ENCODE measurements at places on chromosomes 6 and 20.
A peak's percentile ranks its signal among the peaks of the same experiment; 100 is the strongest.

GRCh38 chr20:50450881-50451752 lies 59.1 kb upstream of the PTPN1 start:
- DNase-seq = no peak

DNA sequence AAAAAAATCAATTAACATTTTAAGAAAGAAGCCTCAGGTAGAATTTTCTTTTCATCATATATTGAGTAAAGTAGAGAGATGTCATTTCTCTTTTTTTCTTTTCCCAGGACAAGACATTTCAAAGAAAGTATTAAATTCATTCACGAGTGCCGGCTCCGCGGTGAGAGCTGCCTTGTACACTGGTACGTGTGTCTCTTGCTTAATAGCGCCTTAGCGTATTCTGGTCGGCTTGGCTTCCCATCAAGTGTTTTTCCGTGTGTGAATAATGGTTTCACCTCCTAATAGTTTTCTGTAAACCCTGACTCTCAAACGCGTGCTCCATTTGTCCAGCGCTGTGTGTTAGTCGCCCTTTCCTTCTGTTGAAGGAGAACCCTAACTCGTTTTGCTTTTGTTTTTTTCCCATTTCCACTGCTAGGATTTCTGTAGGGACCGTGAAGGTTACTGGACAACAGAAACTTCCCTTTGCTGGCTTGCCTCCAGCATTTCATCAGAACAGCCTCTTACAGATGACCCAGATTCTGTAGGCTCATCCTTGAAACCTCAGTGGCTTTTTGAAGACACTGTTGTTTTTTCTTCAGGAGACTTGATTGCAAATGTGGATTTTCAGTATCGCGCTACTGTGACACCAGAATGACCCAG lies 45.7 kb upstream of the IRF4 start:
- no peak for DNase-seq

DNA sequence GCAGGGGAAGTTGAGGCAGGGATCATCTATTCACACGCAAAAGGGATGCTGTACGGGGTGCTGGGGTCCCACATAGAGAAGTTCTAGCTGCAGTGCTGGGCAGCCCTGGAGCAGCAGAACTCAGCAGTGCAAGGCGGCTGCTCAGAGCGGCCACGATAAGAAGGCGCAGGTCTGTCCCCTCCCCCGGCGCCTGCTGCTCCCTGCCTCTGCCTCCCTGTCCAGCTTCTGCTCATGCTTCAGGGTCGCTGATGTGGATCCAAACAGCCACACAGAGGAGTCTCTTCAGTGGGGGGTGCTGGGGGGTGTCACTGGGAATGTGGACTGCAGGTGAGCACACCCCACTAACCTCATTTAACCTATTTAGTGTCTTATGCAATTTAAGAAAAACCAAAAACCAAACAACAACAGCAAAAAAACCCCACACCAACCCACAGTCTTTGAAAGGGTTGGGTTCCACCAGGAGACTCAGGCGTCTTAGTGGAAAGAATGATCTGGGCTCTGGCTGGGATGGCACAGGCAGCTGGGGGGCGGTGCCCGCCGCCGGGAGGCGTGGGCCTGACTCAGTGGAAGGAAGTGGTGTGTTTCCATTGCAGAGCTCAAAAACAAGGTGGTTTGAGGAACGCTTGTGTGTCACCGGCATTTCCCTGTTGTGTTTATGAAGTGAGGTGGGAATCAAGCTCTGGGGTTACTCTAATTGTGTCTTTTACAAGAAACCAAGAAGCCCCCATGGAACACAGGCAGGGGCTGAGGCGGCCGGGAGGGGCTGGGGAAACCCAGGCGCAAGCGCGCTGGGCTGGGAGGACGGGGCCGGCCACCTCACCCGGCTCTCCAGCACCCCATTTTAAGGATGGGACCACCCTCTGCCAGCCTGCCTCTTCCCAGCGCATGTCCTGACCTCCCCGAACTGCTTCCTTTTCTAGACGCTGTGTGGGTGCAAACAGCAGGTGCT lies 55.1 kb downstream of the IRF4 start:
- DNase-seq = no peak

- DNase-seq = no peak
Measured at GRCh38 chr6:82176616-82177015, 70.9 kb downstream of the IBTK start.

DNA sequence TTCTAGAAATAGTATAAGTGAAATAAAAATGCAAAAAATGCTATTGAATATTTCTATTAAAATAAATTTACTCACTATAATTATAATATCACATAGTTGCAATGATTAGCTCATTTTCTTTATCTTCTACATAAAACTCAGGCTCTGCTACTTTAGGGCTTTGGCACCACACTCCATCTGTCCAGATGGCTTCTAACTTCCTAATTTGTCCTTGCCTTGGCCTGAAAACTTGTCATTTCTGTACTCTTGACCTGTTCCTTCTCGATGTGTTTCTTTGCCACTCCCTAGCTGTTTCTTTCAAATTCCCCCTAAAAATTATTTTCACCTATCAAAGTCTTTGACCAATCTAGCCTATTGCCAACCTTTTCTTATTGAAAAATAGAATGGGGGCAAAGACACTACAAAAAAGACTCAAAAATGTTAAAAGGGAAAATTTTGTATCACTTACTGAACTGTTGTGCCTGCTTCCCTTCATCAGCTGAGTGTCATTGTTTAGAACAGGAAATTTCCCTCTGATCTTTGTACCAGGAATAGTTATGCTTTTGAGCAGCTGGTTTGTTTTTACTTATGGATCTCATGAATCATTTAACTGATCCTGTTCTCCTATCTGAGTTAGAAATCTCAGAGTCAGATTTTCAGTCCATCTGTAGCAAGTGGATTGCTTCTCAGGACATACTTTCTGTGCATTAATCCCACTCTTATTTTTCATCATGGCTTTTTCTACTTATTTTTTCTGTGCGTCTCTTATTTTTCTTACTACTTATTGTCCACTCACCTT lies 279.2 kb upstream of the CNR1 start:
- DNase-seq = no peak

GRCh38 chr6:130730600-130730999 lies 96.6 kb upstream of the SMLR1 start:
- DNase-seq = no peak

DNA sequence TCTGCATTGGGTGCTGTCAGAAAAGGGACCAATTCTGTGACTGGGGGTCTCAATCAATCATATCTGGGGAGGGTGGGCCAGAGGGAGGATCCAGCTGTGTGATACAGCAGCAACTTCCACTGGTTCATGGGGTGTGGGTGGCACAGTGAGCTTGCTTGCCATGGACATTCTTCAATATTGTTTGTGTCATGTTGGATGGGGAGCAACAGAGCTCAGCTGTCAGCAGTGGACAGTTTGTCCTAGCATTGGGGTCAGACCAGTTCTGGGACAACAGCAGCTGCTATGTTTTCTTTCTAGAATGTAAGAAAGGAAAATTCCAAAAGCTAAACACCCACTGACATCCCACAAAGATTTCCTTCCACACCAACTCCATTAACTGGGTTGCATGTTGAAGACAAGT lies 221.9 kb upstream of the CDH4 start:
- no peak for DNase-seq

DNA sequence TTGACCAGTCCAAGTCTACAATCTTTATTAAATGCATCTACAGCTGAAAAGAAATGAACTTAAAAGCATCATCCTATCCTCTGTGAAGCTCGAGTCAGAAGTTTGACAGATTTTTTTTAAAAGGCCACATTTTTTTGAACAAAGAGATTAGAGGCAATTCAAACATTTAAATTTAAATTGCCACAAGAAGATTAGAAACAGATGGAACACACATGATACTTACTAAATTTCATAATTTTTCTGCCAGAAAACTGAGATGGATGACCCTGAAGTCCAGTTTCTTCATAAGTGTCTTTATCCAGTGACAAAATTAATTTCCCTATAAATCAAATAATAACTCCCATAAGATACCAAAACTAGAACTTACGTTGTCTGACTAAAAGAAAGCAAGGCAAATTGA lies 4.3 kb downstream of the RPP40 start:
- no peak for DNase-seq

GRCh38 chr6:68468244-68468884 lies 166.7 kb upstream of the ADGRB3 start:
- DNase-seq = peak; percentile 12

GRCh38 chr20:6944292-6944691 lies 176.8 kb downstream of the BMP2 start:
- DNase-seq = no peak

Measured in D341Med (cell line).